Lower leg skin (tissue), 4 donors: ENCODE measurements at places on chromosomes 12 and 14. TPM values are rescaled to one million over a fixed set of nuclear protein-coding genes. Genes with fewer than 3 reads are reported as not detected.

C12orf76 gene
- total RNA-seq: 8.9 TPM

CCDC196 gene
- not detected for total RNA-seq

ANHX gene
- not detected for total RNA-seq

ERBB3 gene
- total RNA-seq: 196 TPM

MYL6B gene
- total RNA-seq: 22.8 TPM

NXPH4 gene
- total RNA-seq: 18.4 TPM

ASB2 gene
- total RNA-seq: 5.4 TPM

CISTR gene
- not detected for total RNA-seq

OR6C68 gene
- not detected for total RNA-seq

SELPLG gene
- 1.2 TPM for total RNA-seq

PLEKHH1 gene
- 10.5 TPM for total RNA-seq

KTN1 gene
- total RNA-seq: 107 TPM

KERA gene
- total RNA-seq: not detected

NAV3 gene
- 8.0 TPM for total RNA-seq

GRIP1 gene
- 25.3 TPM for total RNA-seq

KRT78 gene
- 193 TPM for total RNA-seq

CABP1 gene
- 0.39 TPM for total RNA-seq

GARIN6 gene
- not detected for total RNA-seq

KRT73 gene
- total RNA-seq: 15.3 TPM

SYCP3 gene
- not detected for total RNA-seq

BMAL2 gene
- 24.2 TPM for total RNA-seq

ACSM4 gene
- not detected for total RNA-seq

ADGRD1 gene
- 9.3 TPM for total RNA-seq

ULK1 gene
- 42.8 TPM for total RNA-seq

CMA1 gene
- not detected for total RNA-seq

MYRFL gene
- total RNA-seq: 0.27 TPM

TAPBPL gene
- total RNA-seq: 11.4 TPM

ACOT6 gene
- total RNA-seq: not detected

KLRG1 gene
- total RNA-seq: not detected

FRMD6 gene
- 145 TPM for total RNA-seq

RHNO1 gene
- total RNA-seq: 14.3 TPM

CCDC175 gene
- not detected for total RNA-seq

ACRBP gene
- total RNA-seq: 0.42 TPM

OR6C2 gene
- total RNA-seq: not detected

RNASE3 gene
- not detected for total RNA-seq

ABHD12B gene
- 77.3 TPM for total RNA-seq

DHH gene
- total RNA-seq: not detected

GNB3 gene
- 0.52 TPM for total RNA-seq

LRTM2 gene
- not detected for total RNA-seq

DAO gene
- total RNA-seq: not detected

AICDA gene
- total RNA-seq: not detected

CIROP gene
- total RNA-seq: not detected

LRP1-AS gene
- total RNA-seq: not detected
